ENCODE measurements at places on chromosomes 4 and X.

DNA sequence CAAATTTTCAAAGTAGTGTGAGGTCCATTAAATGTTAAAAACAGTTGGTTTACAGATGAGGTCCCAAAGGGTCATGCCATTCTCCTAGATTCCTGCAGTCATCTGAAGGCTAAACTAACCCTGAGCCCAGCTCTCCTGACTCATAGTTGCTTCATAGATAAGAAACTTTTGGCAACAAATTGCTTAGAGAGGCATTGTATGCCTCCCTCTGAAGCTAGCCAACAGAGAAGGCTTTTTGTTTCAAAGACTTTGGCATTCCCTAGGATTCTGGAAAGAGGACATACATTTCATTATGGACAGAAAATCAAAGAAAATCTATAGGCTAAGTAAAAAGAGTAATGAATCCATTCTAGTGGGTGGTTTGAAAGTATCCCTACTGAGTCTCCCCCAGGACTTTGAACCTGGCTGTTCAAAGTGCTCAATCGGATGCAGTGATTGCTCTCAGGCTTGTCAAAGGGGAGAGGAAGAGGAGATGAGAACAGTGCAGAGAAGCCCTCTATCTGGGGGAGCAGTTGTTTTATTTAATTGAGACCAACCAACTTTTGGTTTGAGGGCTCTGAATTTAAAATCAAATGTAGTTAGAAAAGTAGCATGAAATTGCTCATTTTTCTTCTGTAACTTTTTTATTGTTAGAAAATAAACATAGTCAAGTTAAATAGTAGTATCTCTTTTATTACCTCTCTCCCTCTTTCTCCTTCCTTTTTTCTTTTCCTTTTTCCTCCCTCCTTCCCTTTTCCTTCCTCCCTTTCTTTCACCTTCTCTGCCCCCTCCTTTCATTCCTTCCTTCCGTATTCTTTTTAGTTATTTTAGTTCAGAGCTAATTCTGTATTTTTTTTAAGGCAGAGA, 72.3 kb upstream of the ZNF518B start:
- no peak for DNase-seq

DNA sequence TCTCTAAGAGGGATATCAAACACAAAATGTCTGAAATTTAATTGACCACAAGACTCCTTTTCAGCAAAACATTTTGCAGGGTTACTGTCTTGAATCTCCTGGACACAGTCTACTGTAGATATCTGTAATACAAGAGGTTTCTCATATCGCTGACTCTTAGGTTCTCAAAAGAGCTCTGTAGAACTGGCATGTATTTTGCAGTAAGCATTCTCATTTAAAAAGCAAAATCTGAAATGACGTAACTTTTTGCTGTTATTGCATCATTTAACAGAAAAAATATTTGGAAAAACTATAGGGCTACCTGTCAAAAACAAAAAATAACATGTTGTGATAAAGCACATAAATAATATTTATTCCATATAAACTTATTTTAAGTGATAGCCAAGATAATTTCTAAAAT, 114.2 kb downstream of the CDS1 start:
- DNase-seq: no peak

- DNase-seq: no peak
These were observed 28.7 kb downstream of the RAB28 start for GRCh38 chr4:13455411-13455810.

DNA sequence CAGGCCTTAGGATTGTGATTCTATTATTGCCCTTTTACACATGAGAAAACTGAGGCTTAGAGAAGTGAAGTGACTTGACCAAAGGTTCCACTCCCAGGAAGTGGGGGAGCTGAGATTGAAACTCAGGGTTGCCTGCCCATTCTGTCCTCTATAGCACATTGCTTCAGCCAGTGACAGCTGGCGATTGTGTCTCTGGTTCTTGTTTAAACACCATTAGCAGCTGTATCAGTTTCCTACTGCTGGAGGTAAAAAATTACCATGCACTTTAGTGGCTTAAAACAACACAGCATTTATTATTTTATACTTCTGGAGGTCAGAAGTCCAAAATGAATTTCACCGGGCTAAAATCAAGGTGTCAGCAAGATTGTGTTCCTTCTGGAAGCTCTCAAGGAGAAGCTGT, 205.8 kb upstream of the MAMLD1 start:
- DNase-seq: no peak

- no peak for DNase-seq
These were observed 115.3 kb upstream of the BEND4 start for GRCh38 chr4:42267724-42268123.

GRCh38 chr4:16862697-16863096, 35.7 kb downstream of the LDB2 start:
- no peak for DNase-seq

DNA sequence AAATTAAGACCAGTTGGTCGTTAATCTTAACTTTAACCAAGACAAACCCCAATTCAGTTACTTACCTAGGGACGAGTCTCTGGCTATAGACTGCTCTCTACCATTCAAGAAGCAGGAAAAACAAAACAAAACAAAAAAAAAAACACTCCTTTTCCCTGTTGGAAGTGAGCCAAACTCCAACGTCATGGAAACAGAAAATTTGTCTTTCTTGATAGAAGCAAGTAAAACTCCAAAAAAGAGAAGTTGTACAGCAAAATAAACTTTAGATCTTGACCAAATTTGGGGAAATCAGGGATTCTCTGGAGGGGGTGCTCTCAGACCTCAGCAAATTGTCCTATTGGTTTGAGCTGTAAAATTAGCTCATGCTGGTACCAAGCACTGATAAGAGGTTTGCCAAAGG, 3.7 kb downstream of the CNGA1 start:
- no peak for DNase-seq

DNA sequence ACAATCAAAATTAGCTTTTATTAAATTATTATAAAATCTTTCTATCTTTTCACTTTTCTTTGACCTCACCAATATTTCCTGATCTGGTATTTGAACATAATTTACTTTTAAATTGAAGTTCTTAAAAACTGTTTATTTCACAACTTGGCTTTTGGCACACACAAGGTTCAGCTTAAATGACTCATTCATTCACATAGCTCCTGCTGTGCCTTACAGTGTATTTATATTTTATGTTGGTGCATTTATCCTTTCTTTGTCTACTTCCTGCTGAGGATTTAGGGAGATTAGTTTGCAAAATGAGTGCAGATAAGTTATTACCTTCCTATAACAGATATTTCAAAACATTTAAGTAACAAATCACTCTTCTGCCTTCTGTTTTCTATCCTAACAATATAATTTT, 430.6 kb downstream of the DTHD1 start:
- no peak for DNase-seq

DNA sequence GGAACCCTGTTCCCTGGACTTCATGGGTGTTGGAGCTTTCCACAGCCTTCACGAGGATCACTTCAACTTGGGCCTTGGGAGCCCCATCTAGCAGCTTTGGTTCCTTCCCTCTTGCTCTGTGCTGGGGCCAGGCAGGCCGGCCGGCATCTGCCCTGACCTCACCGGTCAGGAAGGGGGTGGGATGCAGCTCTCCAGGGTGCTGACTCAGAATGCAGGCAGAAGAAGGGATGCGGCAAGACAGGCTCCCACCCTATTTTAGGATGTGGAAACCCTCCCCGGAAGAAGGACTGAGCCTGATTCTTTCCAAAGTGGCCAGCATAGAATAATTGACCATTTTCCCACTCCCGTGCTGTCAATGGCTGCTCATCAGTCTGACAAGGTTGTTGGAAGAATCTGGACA, 47.1 kb downstream of the FHDC1 start:
- DNase-seq: no peak

DNA sequence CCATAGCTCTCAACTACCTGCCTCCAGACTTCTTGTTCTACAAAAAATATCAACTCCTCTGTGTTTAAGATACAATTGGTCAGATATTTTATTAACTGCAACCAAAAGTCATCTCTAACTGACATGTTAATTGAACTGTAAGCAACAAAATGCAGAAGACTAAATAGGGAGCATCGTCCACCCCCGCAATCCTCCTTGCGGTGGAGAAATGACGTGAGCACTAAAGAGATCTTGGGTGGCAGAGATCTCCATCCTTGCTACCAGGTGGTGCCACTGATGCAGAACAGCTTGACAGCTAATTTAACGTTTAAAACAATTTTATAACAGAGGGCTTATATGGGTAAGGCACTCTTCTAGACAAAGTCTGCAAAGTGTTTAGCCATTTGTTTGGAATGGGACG, 164.4 kb upstream of the FTHL17 start:
- no peak for DNase-seq
